Skeletal muscle cell (primary cell): ENCODE measurements at places on chromosomes 4 and X.

DNA sequence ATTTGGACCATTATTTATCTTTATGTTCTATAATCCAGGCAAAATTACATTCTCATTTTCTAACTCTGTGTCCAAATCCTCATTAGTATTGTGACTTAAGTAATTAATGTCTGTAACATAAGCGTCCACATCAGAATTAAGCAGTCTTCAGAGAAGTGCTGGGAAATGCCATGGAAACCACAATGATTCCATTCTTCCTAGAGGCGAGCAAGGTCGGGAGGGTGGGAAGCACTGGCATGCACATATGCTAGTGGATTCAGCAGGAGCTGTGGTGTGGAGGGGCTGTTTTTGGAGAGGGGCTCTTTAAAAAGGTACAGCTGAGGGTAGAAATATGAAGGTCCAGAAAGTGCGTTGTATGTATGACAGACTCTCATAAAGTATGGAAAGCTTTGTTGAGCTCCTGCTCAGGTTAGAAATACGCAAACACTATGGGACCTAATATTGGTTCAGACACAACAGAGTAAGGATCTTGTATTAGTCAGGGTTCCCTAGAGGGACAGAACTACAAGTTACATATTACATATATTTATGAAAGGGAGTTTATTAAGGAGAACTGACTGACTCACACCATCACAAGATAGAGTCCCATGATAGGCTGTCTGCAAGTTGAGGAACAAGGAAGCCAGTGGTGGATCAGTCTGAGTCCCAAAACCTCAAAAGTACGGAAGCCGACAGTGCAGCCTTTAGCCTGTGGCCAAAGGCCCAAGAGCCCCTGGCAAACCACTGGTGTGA, 61.5 kb downstream of the GLRA2 start:
- DNase-seq = no peak

DNA sequence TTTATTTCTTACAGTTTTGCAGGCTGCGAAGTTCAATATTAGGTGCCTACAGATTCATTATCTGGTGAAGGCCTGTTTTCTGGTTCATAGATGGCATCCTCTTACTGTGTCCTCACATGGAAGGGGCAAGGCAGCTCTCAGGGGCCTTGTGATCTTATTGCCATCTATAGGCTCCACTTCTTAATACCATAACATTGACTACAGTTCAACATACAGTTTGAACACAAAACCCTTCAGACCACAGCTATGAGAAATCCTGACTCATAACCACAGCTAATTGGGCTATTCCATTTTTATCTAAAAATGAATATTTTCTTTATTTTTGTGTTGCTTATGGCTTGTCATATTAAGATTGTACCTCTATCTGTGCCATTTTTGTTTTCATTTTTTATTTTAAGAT, 72.3 kb downstream of the STAG2 start:
- DNase-seq = no peak

DNA sequence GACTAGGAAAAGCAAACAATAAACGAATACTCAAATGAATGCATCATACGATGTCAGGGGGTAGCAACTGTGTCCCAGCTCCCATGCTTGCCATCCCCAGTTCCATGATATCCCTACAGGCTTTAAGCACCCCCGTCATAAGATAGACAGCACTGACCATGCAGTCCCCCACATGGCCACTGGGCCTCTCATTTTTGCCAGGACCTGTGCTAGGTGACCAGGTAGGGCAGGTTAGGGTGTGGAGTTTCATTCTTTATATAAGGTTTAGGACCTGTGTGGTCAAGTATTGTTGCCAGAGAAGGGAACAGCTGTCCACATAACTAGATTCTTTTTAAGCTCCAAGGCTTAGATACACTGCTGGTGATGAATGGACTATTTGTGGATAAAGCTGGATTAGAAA, 9.7 kb downstream of the PPEF2 start:
- DNase-seq = no peak

DNA sequence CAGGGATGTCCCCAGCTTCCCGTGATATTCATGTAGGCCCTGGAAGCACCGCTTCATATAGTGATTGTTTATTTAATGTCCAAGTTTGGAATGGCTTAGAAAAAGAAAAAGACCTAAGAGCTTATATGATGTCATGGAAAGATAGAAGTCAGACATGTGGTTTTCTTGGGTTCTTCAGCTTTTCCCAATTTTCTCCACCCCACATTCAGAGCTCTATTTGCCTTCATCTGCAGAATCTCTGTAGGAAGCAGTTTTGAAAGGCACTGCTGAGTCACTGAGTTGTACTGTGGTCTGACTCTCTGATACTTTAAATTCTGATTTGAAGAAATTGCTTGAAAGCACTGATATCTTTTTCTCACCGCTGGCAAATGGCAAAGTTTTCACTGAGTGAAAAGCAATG, 120.6 kb upstream of the EDNRA start:
- peak; percentile 87 for DNase-seq

DNA sequence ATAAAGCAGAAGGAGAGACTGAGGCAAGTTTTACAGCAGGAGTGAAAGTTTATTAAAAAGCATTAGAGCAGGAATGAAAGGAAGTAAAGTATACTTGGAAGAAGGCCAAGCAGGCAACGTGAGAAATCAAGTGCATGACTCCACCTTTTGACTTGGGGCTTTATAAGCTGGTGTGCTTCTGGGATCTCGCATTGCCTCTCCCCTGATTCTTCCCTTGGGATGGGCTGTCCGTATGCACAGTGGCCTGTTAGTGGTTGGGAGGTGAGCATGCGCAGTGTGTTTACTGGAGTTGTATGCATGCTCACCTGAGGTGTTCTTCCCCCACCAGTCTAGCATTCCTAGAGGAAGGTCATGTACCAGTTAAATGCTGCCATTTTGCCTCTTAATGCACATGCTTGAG, 29.1 kb upstream of the C1QTNF7 start:
- DNase-seq = no peak

DNA sequence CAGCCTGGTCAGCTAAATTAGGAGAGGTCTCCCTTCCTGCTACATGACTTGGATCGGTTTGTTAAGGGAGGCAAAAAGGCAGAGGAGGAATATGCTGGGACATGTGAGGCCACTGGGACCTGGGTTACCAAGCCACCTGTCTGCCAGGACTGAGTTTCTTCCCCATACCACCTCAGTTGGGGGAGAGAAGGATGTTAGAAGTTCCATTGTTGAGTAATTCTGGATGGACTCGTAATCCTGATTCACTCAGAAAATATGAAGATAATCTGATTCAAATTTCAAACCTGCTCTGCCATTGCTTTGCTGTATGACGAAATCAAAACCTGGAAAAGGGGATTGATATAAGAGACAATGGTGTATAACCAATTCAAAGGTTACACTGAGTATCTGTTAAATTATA, 97.4 kb upstream of the S100G start:
- no peak for DNase-seq

DNA sequence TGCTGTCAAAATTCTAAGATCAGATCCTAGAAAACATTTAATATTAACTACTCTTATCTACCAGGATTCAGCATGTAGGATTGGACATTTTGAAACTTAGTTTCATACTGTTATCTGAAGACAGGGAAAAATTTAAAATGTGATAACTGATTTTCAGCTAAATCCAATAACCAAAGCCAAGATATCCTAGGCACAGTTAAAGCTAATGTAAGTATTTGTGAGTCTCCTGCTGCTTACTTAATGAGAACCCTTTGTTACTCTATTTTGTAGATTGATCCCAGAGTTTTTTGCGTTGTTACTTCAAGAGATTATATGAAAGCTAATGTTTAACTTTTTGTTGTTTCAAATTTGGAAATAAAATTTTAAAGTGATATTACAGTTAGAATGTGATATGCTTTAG, 2.0 kb downstream of the CPE start:
- DNase-seq = no peak

DNA sequence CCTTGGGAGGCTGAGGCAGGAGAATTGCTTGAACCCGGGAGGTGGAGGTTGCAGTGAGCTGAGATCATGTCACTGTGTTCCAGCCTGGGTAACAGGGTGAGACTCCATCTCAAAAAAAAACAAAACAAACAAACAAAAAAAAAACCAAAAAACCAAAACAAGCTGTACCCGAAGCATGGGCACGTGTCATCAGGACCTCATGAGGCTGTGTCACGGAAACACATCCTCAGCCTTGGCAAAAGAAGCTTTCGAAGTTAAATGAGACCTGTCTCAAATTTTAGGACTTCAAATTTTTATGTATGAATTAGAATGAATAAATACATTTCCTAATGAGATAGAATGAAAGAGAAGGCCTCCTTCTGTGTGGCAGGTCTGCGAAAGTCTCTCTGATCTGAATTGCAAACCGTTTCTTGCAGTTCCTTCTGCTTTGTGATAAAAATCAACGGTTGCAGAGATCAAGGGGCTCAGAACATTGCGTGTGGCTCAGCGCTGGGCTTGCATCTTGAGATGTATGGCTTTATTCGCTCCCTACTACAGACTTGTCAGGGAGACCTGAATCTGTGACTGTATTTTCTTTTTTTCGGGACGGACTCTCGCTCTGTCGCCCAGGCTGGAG, 19.5 kb upstream of the CRLF2 start:
- no peak for DNase-seq

GRCh38 chr4:154984148-154984547, 203.1 kb downstream of the RBM46 start:
- no peak for DNase-seq

DNA sequence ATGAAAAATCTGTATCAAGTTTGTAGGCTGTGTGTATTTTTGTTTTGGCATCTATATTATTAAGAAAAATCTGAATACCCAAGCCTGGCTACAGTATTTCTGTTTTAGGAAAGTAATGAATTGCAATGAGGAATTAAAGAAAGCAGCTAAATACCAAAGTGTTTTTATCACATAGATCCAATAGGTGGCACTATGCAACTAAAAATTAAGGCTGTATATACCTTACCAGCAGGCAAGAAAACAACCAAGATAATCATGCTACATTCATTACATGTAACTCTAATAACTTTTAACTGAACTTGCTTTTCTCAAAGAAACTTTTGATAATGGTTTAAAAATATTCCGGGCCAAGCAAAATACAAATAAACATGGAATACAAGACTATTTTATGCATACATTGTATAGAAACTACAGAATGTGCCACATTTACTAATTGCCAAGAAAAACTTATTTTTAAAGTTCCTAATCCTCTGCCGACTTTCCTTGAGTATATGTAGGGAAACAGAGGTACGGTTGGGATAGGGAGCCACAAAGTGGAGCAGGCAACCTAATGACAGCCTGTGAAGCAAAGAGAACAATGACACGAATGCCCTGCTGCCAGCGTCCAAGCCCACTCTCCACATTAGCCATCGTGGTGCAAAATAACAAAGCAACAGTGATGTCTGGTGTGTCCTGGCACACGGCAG, 63.7 kb downstream of the SEC24D start:
- no peak for DNase-seq

- DNase-seq = no peak
Observed at GRCh38 chr4:80058740-80059139, 14.3 kb downstream of the ANTXR2 start.

DNA sequence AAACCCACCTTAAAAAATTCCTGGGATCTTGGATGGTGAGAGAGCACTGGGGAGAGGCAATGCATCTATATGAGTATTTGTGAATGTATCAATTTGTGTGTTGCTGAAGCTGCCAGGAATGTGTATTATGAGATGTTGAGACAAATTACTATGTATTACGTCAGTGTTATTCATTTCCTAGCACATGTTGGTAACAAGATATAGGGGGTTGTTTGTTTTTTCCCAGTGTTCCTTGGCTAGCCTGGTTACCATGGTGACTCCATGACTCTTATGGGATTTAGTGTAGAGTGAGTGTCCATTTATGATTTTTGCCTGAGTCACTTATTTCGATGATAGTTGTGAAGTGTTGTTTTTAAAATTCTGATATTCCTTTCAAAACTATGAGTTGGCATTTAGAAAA, 65.6 kb downstream of the RAB40A start:
- DNase-seq = peak; percentile 89

GRCh38 chr4:156788782-156789181, 182.8 kb downstream of the PDGFC start:
- no peak for DNase-seq

DNA sequence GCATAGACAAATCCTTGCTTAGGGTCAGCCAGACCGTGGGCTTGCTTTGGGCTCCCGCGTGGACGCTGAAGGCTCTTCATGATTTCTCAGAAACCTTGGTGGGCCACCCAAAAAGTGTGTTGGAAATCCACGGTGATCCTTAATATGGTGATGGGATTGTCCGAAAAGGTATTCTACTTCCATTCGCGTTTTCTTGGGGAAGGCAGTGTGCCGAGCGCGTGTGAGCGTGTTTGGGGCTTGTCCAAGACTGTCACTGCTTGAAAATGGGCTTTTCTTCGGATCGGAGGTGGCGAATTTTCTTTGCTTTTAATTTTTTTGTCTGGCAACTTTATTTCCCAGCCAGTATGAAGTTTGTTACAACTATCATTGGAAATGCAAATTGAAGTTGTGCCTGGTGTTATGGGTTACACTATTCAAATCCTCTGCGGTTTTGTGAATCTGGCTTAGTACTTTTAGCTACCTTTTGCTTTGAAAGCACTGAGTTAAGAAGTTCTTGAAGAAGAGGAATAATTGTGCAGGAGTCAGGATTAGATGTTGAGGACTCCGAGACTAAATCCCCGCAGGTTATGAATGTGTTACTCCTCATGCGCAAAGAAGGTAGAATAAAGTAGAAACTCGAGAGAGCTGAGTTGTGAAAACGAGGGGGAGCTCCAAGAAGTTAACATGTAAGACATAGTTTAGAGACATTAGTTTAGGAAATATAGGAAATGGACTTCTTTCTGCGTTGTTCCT, 3.2 kb downstream of the SPRY1 start:
- no peak for DNase-seq

- no peak for DNase-seq
Observed at GRCh38 chr4:82293304-82293703, 80.5 kb downstream of the HNRNPD start.

GRCh38 chr4:85475631-85476233, 782 bp downstream of the ARHGAP24 start:
- no peak for DNase-seq

- DNase-seq = no peak
Observed at GRCh38 chr4:163806653-163807052, 312.2 kb downstream of the TMA16 start.

- no peak for DNase-seq
Observed at GRCh38 chrX:154727871-154728270, 23.0 kb downstream of the GAB3 start.

DNA sequence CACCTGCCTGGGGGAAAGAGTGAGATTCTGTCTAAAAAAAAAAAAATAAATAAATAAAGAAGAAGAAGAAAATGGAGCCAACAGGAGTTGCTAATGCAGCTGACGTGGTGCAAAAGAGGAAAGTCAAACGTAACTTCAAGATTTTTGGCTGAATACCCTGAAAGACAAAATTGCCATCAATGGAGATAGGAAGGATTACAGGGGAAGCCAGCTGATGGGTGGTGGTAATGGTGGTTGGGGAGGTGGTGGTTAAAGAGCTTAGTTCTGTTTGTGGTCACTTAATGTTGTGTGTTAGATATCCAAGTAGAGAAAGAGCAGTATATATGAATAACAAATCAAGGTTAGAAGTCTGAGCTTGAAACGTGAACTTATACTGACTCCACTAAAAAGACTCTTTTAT, 225.4 kb downstream of the ARHGAP24 start:
- DNase-seq = no peak

GRCh38 chr4:145524552-145524951, 42.9 kb downstream of the SMAD1 start:
- DNase-seq = no peak

- no peak for DNase-seq
Observed at GRCh38 chrX:118129681-118130080, 13.1 kb upstream of the KLHL13 start.

GRCh38 chr4:86960557-86960961, 25.7 kb downstream of the AFF1 start:
- no peak for DNase-seq
